ENCODE measurements at places on chromosomes 4 and X. TPM values are rescaled to one million over a fixed set of nuclear protein-coding genes. Genes with fewer than 3 reads are reported as not detected.
A peak's percentile ranks its signal among the peaks of the same experiment; 100 is the strongest.

The SRPX2 gene
- 0.35 TPM for total RNA-seq

The CENPVL1 gene
- total RNA-seq = 1.3 TPM

The LRAT gene
- total RNA-seq = 0.20 TPM

The ADH7 gene
- total RNA-seq = not detected

The PNMA6F gene
- not detected for total RNA-seq

The SH3BP2 gene
- total RNA-seq = 34.8 TPM

- DNase-seq = no peak
Observed at GRCh38 chr4:26964994-26965393, 104.4 kb downstream of the STIM2 start.

- peak; percentile 14 for DNase-seq
Observed at GRCh38 chr4:153318696-153319320, 25.7 kb upstream of the MND1 start.

DNA sequence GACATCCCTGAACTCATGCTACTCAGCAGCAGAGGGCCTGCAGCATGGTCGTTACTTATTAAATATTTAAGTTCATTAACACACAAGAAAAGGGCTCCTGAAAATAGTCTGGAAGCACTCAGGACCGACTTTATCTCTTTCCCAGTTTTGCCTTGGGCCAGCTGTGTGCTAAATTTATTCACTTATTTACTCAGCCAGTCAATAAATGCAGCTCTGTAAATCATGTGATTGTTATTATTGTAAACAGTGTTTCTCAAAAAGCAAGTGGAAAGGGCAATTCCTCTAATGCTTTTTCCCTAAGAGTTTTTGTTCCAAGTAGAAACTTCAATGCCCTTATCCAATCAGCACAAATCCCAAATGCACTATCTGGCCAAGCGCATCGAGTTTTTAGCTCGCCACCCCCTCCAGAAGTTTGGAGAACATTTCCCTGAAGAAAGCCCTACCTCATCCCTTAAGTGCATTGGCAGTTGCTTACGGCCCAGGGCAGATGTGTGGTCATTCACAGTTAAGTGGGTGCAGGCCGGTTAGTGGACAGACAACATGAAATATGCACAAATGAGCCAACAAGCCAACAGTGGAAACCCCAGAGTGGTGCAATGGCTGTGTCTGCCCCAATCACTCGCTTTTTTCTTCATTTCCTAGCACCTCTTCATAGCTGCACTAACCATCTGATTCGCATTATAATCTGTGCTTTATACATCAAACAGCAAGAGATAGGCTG, 125.8 kb downstream of the SMIM20 start:
- no peak for DNase-seq

GRCh38 chr4:81455897-81456296, 15.8 kb downstream of the RASGEF1B start:
- no peak for DNase-seq

DNA sequence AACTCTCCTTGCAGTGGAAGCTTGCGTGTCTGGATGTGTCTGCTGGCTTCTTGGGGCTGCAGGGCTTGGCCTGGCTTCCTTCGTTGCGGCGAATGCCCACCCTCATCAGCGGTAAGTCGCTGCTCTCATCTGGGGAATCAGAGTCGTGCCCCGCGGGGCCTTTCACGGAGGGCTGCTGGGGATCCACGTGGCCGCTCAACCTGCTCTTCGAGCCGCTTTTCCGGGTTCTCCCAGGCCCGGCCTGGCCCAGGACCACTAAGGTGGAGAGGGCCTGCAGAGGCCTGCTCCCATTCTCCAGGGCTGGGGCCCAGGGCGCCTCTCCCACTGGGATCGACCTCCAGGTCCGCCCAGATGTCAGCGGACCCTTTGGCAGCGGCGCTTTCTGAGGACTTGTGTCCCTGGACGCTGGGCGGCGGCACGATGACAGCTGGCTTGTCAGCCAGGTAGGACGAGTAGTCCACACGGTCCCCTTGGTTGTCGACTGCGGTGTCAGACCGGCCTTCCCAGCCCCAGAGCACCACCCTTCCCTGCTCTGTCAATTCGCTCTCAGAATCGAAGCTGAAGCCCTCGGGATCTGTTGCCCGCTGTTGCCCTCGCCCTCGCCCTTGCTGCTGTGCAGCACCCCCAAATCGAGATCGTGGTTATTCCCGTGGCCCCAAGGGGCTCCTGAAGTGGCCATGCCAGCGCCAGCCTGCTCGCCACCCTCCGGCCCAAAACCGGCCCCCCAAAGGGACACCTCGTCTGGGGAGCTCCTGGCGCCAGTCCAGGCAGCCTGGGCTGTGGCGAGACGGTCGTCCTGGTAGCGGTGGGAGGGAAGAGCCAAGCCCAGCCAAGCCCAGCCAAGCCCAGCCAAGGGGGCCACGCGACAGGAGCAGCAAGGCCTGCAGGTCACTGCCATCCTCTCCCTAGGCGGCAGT, 37.8 kb upstream of the NHSL2 start:
- no peak for DNase-seq

- no peak for DNase-seq
Observed at GRCh38 chrX:16914058-16914457, 32.4 kb upstream of the REPS2 start.

GRCh38 chrX:9231491-9231890, 197.6 kb upstream of the FAM9B start:
- DNase-seq = no peak

DNA sequence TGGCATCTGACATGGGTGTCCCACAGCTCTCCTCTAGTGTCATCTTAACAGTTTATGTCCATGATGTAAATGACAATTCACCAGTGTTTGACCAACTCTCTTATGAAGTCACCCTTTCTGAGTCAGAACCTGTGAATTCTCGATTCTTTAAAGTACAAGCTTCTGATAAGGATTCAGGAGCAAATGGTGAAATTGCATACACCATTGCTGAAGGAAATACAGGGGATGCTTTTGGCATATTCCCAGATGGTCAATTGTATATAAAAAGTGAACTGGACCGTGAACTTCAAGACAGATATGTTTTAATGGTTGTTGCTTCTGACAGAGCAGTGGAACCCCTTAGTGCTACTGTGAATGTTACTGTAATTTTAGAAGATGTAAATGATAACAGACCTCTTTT, 4.6 kb downstream of the FAT4 start:
- DNase-seq = no peak

- DNase-seq = no peak
Observed at GRCh38 chr4:168643111-168643795, 146.4 kb downstream of the PALLD start.

DNA sequence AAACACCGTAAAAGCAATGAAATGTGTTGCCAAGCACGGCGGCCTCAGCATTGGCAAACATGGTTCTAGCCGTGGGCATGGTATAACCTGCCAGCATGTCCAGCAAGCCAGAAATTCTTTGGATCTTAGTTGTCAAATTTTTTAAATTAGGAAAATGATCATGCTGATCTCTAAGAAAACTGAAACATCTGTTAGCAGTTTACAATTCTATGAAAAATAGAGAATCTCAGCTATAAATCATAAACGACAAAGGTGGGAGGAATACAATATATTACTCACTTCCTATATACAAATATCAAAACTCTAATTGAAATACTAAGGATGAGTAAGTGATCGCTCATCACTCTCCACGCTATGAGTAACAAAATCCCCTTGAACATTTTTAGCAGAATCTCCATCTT, 130.3 kb downstream of the ADGRA3 start:
- no peak for DNase-seq

GRCh38 chr4:91688413-91688812, 615.4 kb upstream of the GRID2 start:
- DNase-seq = no peak

All from neural crest cell (in vitro differentiated cells).